MG63 (cell line): ENCODE measurements at places on chromosomes 3 and 15.

DNA sequence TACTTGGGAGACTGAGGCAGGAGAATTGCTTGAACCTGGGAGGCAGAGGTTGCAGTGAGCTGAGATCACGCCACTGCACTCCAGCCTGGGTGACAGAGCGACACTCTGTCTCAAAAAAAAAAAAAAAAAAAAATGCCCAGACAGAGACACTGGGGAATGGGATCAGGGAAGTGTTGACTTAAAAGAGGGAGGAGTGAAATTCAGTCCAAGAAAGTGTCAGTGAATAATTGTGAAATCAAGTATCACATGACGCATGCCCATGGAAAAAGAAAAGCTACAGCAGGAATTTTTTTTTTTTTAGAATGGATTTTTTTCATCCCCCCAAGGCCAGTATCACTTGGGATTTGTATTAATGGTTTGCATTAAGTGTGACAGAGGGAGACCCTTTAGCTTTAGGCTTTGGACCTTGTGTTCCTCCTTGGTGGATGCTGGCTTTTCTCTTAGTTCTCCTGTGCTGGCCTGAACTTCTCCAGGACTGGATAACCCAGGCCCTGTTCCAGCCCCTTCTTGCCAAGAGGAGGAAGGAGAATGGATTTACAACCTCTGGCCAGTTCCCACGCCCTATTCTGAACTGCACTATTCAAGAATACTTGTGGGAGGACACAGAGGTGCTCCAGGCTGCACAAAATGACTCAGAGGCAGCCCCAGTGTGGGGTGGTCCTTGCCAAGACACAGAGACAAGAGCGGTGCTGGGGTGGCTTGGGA is 36.7 kb upstream of the ZNF774 start:
- DNase-seq = peak; percentile 75

DNA sequence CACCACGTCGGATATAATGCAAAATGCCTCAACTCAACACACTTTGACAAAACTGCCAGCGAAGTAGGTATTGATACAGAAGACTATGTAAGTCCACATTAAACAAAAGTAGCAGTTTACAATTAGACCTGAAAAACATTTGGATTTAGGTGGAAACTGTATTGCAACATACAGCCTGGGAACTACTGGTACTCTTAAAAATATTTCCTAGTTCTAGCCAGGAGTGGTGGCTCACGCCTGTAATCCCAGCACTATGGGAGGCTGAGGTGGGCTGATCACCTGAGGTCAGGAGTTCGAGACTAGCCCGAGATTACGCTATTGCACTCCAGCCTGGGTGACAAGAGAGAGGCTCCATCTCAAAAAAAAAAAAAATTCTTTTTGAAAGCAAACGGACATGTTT is 246.2 kb downstream of the ZBTB20 start:
- no peak for DNase-seq

DNA sequence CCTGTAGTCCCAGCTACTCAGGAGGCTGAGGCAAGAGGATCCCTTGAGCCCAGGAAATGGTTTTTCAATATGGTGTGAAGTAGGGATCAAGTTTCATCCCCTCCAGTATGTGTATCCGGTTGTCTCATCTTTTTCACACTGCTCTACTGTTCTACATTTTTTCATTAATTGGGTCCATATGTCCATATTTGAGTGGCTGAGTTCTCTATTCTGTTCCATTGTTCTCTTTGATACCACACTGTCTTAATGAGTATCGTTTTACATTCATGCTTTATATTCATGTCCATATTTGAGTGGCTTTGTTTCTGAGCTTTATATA is 81.6 kb upstream of the LRRFIP2 start:
- DNase-seq = no peak

GRCh38 chr3:141538568-141539240 is 51.9 kb downstream of the RASA2 start:
- no peak for DNase-seq

DNA sequence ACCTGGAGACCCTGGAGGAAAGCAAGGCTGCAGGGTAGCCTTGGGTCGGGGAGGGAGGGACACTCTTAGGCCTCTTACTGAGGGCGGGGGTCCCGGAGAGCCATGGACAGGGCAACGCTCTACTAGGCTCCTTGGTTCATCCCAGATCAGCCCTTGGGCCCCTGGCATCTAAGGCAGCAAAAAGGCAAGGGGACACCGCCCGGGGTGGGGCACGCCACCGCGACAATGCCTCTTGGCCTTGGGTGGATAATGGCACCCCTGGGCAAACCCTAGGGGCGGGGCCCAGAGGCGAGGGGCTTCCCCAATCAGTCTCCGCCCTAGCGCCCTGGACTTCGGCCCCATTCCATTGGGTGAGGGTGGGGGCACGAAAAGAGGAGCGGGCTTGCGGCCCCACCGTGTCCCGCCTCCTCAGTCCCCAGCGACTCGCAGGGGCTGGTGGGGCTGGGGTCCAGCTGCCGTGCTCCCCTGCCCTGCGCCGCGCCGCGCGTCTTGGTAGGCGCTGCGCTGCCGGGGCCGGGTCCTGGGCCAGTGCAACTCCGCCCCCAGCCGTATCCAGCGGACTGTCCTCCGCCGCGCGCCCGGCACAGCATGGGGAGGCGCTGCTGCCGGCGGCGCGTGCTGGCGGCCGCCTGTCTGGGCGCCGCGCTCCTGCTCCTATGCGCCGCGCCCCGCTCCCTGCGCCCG is at the start of gene CHST13:
TSS of gene CHST13 (plus strand) at position 411 of the 684 bp plus-strand sequence. CDS start at position 589, 178 bp downstream.
- peak; percentile 65 for DNase-seq

DNA sequence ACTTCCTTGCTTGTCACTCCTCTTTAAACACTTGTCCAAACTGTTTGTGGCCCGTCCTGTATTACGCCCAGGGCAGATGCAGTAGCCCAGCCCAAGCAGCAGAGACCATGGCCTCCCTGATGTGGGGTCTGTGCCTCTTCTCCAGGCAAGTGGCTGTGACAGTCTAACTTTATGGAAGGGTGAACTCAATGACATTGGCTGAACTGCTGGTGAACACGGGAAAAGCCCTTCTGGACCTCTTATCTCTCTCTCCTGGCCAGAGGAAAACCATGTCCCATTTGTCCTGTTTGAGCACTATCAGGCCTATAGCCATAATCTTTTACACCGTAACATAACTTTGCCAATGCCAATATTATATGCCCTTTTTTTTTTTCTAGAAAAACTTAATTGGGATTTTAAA is 67.6 kb downstream of the SMAD3 start:
- DNase-seq = no peak

DNA sequence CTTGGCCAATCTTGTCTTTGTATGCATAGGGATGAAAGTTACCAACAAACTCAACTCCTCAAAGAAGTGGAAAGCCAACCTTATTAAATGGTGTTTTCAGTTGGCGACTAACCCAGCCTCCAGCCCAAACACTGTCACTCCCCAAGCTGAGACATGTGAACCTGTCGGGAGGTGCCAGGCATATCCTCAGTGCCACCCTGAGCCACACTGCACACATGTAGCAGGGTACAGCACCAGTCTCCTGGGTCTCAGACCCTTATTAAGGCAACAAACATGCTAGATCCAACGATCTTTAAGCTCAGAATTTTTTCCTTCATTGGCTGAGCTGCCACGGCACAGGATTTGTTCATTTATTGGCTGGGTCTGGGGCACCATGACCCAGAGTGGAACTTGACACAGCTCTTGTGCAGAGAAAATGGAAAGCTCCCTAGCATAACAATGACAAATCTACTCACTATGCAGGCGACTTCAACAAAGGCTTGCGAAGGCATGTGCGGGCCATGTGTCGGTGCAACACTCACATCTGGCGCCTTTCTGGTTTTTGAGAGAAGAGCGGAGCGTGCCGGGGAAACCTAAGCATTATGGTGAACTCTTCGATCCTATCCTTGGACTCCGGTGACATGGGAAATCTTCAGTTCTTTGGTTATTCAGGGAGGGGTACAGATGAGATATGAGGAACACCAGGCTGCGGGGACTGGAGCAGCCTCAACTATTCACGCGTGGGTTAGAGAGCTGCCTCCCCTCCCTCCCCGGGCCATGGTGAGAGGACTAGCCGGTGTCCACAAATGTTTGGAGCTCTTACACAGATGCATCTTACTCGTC is 190.1 kb downstream of the FAM43A start:
- peak; percentile 17 for DNase-seq

GRCh38 chr3:106823701-106824100 is 553.5 kb upstream of the CCDC54 start:
- no peak for DNase-seq

GRCh38 chr15:48939648-48940047 is 24.1 kb downstream of the SHC4 start:
- peak; percentile 70 for DNase-seq

- peak; percentile 1 for DNase-seq
Observed at GRCh38 chr3:46576-46975, 150.0 kb upstream of the CHL1 start.

DNA sequence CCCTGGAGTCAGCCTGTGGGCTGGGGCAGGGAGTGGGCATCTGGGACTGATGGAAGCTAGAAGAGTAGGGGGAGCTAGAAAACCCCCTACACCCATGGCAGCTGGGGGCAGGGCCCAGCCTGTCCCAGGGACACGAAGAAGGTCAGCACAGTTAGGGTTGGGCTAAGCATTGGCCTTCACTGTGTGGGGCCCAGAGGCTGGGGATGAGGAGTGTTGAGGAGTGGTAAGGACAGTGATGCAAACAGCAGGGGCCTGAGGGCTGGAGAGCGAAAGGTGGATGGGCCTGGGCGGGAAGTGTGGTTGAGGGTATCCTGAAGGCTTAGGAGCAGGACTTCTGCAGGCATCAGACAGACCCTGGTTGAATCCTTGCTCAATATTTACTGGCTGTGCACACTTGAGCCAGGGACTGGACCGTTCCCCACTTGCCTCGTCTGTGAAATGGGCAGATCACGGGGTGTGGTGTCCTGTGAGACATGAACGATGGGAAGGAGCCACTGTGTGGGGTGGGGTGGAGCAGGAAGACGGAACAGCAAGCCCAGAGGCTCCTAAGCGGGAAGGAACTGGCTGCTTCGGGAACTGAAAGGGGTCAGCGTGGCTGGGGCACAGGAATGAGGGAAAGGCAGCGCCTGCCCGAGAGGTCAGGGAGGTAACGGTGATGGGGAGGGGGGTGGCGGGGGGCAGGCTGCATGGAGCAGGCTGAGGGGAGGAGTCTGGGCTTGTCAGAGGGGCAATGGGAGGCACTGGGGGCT is 7.3 kb downstream of the PRKCD start:
- no peak for DNase-seq

GRCh38 chr3:136075811-136076210 is 110.3 kb downstream of the PPP2R3A start:
- DNase-seq = no peak

GRCh38 chr15:39558421-39558820 is 22.5 kb upstream of the THBS1 start:
- no peak for DNase-seq

DNA sequence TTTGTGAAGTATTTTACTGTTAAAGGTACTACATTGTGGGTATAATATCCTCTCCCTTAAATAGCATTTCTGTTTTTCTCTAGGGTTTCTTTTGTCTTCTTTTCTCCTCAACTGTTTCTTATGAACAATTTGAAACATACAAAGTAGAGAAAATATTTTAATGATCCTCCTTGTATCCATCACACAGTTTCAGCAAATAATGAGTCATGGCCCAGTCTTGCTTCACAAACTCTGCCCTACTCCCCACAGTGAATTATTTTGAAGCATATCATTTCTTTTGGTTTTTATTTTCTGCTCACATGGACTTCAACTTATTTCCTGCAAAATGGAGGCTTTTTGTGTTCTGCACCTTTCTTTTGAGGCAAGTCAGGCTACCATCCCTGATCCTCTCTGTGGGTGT is 6.1 kb upstream of the SCAANT1 start:
- no peak for DNase-seq

- no peak for DNase-seq
Observed at GRCh38 chr3:34219556-34219955, 421.1 kb downstream of the PDCD6IP start.

DNA sequence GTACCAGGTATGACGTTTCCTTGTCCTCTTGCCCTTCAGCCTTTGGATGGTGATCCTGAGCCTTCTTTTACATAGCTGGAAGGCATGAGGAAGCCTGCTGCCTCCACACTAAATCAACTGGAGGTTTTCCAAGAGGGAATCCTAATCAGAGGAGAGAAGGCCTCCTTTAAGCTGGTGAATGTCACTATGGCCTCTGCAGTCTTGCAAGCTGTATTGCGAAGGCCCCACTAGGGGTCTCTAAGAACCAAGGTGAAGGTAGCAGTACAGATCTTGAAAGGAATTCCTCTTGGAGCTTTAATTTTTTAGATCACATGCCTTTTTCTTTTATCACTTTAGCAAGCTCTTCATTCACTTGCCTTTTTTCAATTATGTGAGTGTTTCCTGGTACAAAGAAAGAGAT is 119.2 kb downstream of the GHSR start:
- no peak for DNase-seq

- no peak for DNase-seq
Observed at GRCh38 chr3:43695443-43695842, 4.7 kb downstream of the ABHD5 start.

GRCh38 chr15:85606738-85607137 is 188.0 kb downstream of the KLHL25 start:
- DNase-seq = no peak

DNA sequence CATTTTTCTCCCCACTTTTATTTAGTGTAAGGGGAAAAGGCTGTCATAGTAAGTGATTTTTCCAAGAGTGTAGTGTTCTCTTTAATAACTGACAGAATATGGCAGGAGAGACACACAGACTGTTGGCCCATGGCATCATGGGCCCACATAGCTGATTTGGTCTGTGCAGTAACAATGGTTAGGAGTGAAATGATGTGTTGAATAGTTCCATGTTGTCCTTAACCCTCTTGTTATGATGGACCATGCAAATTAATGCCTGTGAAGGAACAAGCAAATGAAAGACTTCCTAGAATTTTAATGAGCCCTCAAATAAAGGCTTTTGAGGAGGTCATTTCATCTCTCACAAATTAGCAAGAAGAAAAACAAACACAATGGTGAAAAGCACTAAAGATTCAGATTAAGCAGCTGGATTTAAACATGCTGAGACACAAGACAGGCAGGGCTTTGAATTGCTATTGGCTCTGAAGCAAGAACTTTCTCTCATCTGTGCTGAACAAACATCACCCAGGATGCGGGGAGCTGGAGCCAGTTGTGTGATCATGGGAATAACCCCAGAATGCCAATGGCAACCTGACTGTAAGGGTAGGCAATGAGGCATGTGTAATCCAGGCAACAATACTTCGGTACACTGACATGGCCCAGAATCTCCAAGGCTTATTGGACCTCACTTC is 136.7 kb upstream of the VEPH1 start:
- DNase-seq = no peak

DNA sequence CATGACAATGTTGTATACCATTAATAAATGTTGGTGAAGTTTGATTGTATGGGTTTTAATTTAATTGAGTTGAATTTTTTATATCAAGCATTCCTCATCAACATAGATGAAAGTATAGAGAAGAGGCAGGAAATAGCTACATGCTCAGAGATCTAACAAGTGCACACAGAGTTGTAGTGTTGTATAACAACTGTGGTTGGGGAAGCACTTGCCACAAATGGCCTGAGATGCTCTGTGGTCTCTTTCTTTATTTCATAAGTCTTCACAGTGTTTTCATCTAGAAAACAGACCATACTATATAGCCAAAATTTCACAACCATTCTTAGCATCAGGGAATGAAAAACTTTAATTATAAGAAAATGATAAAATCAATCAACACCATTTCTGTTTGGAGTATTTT is 682.6 kb upstream of the NECTIN3 start:
- DNase-seq = no peak

GRCh38 chr3:44000586-44000985 is 241.1 kb upstream of the TOPAZ1 start:
- DNase-seq = peak; percentile 25
